Stimulated activated CD8-positive, alpha-beta memory T cell treated with anti-CD3 and anti-CD28 coated beads, Interleukin-4, amount 100 ng/mL, for 1 hour (primary cell): ENCODE measurements at places on chromosomes 12 and 14.

GRCh38 chr14:21068521-21069387, 1.4 kb upstream of the ARHGEF40 start:
- DNase-seq, result no peak

DNA sequence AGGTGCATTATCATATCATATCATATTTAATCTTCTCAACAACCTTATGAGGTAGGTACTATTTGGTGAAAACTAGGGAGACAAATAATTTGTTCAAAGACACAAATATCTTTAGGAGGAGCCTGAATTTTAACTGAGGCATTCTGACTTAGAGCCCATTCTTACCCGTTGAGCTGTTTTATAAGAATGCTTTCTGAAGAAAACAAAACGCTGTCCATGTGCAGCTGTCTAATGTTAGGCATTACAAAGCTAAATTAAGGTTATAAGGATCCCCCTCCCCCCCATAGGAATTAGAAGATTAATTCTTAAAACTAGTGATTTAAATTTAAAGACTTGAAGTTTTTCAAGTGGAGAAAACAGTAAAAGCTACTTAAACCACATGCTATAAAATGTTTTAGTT, 6.4 kb downstream of the KTN1 start:
- DNase-seq, result no peak

GRCh38 chr12:68790952-68791234, 17.1 kb upstream of the MDM2 start:
- no peak for DNase-seq

DNA sequence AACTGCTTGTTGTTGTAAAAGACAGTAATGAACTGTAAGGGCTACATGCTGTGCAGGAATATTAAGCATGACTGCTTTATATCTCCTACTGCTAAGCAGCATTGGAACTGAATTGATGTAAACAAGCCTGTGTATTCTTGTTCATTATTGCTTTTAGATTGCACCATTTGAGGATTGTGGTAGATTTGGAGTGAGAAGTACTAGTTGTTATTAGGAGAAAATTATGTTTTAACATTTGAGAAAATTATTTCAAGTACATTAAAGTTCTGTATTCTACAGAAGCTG, 212.7 kb downstream of the ERC1 start:
- no peak for DNase-seq

GRCh38 chr12:118346895-118347294, 25.8 kb downstream of the TAOK3 start:
- DNase-seq, result no peak
